Foreskin fibroblast (primary cell): ENCODE measurements at places on chromosomes 13 and 19.
A peak's percentile ranks its signal among the peaks of the same experiment; 100 is the strongest.

DNA sequence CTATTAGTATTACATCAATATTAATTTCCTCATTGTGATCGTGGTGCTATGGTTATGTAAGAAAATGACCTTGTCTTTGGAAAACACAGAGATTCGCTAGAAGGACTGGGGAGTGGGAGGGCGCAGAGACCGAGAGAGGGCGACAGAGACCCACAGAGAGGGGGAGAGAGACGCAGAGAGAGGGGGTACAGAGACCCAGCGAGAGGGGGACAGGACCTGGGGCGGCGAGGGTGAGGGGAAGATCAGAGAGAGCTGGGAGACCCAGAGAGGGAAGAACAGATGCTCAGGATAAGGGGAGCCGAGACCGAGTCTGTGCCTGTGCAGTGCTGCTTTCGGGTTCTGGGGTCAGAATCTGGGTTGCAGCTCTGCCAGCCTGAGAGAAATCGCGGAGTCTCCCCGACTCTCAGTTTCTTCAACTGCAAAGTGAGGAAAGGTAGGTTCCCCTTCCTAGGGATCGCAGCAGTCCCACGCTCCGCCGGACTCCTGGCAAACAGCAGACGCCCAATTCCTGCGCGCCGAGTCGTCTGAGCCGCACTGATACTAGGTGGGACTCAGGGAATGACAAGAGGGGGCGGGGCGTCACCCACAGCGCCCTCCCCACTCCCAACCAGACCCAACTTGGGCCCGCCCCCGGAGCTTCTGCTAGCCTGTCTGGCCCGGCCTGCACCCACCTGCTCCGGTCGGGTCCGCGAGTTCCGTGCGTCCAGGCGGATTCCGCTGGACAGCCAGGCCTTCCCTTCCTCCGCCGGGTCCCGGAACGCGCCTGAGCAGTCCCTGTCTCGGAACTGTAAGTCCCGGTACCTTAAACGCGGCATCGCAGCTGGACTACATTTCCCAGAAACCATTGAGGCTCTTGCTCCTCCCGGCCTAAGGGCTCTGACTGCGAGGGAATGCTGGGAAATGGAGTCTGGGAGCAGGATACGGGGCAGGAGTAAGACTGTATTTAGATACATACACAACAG, 15.3 kb downstream of the IZUMO2 start:
- DNase-seq, result peak; percentile 81

DNA sequence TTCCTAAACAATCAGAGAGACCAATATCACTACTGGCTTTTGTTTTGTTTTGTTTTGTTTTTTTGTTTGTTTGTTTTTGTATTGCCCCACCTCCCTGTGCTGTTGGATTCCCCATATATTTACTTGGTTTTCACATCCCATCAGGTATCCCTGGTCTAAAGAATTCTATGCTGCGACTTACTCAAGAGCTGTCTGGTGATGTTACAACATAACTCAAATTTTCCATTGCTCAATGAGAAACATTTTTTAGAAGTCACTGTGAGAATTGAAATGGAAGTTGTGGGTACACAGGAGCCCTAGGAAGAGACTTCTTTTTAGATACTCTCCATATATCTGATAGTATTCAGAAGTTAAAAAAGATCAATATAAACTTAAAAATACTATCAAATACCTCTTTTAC, 181.4 kb downstream of the KLF5 start:
- DNase-seq, result no peak

DNA sequence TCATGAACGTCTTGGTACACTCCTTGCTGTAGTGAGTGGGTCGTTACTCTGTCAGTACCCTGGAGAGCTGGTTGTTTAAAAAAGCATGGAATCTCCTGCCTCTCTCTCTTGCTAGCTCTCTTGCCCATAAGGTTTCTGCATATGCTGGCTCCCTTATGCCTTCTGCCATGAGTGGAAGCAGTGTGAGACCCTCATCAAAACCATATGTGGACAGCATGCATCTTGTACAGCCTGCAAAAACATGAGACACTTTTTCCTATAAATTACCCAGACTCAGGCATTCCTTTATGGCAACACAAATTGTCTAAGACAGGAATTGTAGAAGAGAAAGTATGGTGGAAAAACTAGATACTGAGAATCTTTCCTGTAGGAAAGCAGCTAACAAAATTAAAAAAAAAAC, 516.3 kb downstream of the SLITRK6 start:
- no peak for DNase-seq

DNA sequence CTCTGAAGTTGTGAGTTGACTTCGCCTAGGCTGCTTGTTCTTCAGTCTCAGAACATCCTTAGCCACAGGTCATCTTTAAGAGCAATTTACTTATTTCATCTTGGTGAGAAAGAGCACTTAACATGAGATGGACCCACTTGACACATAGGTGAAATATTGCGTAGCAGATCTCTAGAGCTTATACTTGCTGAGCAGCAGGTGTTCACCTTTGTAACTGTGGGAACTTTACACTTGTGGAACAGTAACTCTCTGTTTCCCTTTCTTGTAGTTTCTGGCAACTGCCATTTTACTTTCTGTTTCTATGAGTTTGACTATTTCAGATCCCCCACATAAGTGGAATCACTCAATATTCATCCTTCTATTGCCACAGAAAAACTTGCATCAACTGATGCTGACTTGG, 95.7 kb downstream of the SLC10A2 start:
- no peak for DNase-seq

DNA sequence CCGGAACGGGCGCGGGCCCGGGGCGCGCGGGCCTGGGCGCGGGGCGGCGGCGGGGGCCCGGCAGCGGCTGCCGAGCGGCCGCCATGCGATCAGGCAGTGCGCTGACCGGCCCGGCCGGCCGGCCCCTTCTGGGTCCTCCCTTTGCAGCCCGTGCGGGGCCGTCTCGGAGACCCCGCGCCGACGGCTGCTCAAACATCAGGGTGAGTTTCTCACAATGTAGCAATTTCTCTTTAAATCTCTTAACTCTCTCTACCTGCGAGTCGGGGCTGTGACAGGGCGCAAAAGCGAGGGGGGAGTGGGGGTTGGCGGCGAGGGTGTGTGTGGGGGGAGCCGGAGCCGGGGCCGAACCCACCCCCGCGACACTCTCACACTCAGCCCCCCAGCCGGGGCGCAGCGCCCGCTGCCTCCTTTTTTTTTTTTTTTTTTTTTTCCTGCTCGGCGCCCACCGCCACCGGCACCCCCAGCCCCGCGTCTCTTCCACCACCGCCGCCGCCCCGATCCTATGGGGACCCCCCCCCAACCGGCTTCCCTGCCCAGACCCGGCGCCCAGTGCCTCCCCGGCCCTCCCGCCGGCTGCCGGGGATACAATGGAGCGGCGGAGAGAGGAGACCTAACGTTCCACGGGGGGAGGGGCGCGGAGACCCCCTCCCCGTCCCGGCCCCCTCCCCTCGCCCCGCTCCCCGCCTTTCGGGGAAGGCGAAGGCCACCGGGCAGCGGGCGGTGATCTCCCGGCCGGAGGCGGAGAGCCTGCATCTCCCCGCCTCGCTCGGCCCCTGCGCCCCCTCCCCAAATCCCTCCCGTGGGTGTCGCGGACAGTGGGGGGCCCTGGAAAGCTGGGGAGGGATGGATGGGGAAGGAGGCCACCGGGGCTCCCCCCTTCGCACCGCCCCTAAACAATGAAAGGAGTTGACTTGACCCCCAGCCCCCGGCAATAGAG, at the start of gene BICRA:
BICRA (plus strand) TSS at position 166 of the 937 bp plus-strand sequence. CDS start 64,441 bp downstream, outside the sequence.
- peak; percentile 92 for DNase-seq

DNA sequence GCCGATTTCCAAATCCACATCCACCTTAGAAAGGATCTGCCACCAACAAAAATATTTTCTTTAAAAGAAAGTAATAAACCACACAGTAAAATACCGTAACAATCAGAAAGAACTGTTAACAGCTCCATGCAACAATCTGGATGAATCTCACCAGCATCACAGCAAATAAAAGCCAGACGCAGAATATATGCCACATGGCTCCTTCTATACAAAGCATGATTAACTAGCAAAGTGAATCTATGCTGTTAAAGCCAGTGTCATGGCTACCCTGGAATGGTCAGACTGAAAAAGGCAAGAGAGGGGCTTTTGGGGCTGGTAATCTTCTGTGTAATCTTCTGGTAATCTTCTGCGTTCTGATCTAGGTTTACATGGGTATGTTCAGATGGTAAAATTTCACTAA, 81.3 kb downstream of the SACS start:
- DNase-seq, result no peak

GRCh38 chr19:38742296-38742695, 2.0 kb downstream of the CAPN12 start:
- DNase-seq, result no peak

DNA sequence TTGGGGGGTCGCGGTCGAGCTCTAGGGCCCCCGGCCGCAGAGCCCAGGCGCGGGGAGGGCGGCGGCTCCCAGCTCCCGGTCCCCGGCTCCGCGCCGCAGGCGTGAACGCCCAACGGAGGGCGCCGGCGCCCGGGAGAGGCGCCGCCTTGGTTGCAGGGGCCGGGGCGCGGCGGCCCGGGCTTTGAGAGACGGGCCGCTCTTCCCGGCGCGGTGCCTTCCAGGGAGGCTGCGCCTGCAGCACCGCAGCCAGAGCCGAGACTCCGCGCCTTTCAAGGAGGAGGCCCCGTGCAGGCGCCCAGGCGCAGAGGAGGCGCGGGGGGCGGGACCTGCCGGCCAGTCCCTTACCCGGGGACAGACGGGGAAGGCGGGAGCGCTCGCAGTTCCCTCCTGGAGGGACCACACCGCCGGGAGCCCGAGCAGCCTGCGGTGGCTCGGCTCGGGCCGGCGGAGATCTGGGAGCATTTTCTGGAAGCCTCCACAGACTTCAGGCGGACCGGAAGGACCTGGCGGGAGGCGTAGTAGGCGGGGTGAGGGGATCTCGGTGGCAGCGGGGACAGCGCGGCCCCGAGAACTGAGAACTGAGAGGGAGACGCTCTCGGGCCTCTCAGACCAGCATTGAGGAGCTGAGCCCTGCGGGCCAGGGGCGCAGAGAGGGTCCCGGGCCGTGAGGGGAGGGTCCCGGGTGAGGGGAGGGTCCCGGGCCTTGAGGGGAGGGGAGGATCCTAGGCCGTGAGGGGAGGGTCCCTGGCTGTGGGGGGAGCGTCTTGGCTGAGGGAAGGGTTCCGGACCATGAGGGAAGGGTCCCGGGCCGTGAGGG, 25.5 kb upstream of the MCF2L start:
- peak; percentile 50 for DNase-seq

- DNase-seq, result no peak
Observed at GRCh38 chr13:40261336-40261735, 405.1 kb downstream of the FOXO1 start.

GRCh38 chr13:94325650-94326049, 153.8 kb downstream of the DCT start:
- no peak for DNase-seq

- peak; percentile 52 for DNase-seq
Observed at GRCh38 chr13:48831248-48831647, 144.5 kb upstream of the FNDC3A start.

GRCh38 chr13:50378509-50379044, 363.3 kb downstream of the KCNRG start:
- DNase-seq, result no peak

GRCh38 chr19:3585301-3586126, at the start of gene GIPC3:
Gene GIPC3, plus strand, starts transcription at chr19:3585478. Its CDS starts 120 bp downstream, at chr19:3585598.
- DNase-seq, result no peak

DNA sequence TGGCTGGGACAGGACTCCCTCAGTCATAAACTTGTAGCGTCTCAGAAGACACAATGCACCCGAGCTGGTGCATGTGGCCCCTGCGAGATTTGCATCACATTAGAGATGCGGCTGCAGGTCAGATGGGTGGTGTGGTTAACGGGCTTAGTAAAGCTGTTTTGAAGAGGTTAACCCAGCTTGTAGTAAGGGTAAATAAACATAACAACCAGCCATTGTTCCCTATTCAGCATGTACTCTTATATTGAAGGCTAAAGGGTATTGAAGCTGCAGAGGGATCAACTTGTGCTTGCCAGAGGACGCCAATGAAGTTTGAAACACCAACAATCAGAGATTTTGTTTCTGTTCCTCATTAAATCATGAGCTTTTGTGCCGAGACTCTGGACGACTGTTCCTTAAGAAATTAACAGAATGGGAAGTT, 79.4 kb downstream of the ZIC5 start:
- no peak for DNase-seq

DNA sequence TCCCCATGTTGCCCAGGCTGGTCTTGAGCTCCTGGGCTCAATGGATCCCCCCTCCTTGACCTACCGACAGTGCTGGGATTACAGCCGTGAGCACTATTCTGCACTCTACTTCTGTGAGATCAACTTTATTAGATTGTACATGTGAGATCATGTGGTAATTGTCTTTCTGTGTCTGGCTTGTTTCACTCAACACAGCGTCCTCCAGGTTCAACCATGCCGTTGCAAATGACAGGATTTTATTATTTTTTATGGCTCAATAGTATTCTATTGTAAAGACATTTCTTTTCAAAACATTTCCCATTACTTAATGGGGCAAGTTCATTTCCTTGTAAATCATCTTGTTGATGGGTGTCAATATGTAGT, 1.5 kb upstream of the OBI1 start:
- no peak for DNase-seq

GRCh38 chr19:29603308-29603707, 2.8 kb upstream of the POP4 start:
- no peak for DNase-seq

GRCh38 chr13:24178847-24179485, 18.4 kb downstream of the SPATA13 start:
- DNase-seq, result peak; percentile 43

GRCh38 chr13:80665792-80666333, 324.9 kb upstream of the SPRY2 start:
- no peak for DNase-seq

DNA sequence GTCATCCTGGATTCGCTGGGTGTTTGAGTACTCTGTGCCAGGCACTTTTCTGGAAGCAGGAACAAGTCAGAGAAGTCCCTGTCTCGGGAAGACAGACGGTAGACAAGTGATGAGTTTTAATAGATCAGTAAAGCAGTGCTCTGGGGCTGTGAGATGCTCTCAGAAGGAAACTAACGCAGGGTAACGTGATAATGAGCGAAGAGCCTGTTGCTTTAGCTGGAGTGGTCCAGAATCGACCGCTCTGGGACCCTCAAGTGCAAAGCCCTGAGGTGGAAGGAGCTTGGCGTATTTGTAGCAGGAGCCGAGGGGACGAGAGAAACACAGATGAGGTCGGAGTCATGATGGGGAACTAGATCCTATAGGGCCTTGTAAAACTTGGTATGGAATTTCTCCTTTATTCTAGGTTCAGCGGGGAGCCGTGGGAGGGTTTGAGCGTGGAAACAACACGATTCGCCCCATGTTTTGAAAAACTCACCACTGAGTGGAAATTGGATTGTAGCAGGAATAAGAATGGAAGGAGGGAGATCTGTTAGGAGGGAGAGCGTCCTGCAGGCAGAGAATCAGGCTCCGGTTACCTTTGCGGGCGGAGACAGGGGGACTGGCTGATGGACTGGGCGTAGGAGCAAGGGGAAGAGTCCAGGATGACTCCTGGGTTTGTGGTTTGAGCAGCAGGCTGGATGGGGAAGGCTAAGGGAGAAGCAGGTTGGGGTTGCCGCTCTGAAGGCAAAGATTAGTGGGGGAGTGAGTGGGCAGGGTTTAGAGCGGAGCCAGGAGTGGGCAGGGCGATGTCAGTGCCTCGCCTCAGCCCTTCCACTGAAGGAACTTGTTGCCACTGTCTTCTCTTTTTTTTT, 763 bp downstream of the POLD1 start:
- DNase-seq, result peak; percentile 50

DNA sequence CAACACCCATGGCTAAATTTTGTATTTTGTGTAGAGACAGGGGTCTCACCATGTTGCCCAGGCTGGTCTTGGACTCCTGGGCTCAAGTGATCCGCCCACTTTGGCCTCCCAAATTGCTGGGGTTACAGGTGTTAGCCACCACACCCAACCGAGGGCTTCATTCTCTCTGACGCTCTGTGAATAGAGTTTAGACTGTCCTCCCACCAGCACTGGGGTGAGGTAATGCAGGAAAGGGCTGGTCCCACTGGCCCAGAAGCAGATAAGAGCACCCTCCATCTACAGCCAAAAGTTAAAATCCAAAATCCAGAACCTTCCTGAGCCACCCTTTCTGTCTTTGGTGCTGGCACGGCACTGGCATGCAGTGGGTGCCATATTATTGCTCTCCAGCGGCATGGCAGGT, 31.8 kb upstream of the HOMER3 start:
- no peak for DNase-seq
